ENCODE measurements at places on chromosomes 12 and 14.

DNA sequence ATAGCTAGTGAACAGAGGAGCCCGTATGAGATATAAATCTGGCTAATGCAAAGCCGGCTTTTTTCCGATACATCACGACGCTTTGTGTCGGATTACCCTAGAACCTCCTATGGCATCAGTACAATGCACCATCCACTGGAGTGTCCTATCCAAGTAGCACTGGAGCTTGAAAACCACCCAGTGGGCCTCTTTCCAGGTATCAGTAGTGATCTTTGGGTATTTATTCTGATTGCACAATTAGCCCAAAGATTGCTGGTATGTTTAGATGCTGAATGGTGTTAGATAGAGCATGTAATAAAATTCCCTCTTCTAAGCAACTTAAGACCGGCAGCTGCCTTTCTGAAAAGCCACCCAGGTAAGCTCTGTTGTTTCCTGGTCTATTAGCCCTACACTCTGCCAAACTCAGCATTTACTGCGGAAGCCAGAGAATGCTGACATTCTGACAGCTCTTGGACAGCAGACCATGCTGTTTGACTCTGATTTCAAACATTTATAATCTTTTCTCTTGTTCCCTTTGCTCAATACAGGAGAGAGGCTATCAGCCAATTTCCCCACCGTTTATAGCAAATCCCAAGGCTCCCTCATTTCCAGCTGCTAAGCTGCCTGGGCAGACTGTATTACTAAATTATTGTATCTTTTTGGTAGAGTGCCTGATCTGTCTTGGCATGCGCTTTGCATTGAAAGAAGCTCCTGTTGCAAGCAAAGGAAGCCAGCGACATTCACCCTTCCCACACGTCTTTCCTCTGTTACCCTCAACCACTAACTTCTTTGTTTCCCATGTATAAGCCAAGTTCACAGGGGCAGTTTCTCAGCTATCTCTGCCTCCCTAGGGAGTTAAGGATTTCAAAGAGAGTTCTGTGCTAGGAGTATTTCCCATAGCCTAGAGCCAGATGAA, 388.3 kb upstream of the GARIN6 start:
- no peak for DNase-seq

GRCh38 chr12:1947081-1947480, 28.6 kb upstream of the CACNA2D4 start:
- DNase-seq, result no peak

DNA sequence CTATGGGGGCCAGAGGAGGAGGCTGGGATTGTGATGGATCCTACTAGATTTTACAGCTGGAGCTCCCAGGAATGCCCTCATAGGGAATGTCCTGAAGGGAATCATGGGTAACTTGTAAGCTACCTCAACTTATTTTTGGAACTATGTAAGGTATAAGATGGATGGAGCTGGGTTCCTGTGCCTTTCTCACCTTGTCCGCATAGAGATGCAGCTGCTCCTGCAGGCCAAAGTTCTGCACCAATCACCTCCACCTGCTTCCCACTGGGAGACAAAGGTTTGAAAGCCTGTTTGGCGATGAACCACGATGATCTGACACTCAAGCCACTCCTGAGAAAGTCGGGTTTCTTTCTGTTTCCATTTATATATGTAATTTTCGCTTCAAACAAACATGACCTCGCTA, 648 bp upstream of the AKAP5 start:
- no peak for DNase-seq

DNA sequence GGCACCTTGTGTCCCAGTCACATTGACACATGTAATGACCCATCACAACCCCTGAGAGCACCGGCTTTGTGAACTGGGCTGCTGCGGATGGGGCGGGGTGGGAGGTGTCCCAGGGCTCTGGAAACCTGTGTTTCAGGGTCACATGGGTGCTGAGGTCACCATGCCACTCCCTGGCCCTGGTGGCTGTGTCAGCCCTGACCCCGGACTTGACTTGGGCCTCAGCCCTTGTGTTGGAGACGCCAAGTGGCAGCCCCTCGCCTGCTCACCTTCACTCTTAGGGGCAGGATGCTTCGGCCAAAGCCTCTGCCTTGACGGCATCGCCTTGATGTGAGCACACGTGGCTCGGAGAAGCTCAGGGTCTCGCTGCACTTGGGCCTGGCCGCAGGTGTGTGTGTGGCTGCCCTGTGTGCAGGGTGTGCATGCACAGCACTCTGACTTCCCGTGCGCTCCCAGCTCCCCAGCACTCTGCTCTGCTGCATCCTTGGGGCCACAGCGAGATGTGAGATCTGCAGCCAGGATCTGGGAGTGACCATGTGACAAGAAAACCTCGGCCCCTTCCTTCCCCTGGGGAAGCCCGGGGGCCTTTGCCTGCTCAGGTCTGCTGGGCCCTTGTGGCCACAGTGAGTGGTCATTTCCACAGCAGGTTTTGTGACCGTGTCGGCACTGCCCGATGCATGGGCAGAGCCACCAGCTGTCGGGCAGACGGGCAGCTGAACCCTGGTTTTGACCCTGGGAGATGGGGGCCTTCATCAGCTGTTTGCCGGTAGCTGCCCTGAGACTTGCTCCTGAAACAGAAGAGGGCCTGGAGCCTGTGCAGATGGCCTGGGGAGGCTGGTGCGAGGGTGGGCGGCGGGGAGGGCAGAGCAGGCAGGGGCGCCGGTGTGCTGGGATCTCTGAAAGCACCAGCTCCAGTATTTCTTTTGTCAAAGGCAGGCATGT, 167.4 kb downstream of the KIF26A start:
- no peak for DNase-seq

DNA sequence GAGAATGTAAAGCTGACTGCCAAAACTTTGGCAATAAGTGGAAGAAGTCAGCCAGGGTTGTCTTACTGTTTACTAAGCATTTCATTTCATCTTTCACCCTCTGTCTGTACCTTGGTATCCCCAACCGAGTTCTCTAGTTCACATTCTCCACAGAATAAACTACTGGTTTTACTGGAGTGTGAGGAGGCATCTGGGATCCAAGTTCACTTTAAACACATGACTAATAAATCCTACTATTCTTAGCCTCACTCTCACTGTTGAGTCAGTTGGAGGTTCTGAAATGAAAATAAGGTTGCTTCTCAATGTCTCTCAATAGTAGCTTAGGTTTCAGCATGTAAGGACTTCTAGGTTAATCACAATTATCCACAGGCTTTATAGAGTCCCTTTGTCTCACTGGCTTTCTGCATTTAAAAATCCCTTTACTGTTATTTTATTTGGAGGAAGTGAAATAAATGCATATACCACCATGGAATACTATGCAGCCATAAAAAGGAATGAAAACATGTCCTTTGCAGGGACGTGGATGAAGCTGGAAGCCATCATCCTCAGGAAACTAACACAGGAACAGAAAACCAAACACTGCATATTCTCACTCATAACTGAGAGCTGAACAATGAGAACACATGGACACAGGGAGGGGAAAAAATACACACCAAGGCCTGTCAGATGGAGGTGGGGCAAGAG, 95.8 kb downstream of the EPS8 start:
- DNase-seq, result no peak

DNA sequence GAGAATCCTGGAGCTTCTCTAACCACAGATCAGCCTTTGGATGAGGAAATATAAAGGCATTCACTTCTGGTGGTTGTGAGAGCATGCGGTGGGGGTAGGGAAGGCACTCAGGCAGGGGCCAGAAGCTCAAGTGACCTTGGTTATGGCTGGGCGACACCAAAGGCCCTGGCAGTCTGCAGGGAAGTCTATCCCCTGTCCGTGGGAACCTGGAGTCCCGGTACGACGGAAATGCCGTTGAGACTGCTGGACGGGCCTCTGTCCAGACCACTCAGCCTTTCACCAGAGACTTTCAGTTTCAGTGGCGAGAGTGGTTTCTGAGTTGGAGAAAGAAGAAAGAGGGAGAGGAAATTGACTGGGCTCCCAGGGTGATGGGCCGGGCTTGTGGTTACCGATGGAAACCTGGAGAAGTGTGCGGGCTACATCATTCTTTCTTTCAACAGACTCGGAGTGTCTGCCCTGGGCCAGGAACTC, 20.9 kb downstream of the ISCA2 start:
- DNase-seq, result no peak

DNA sequence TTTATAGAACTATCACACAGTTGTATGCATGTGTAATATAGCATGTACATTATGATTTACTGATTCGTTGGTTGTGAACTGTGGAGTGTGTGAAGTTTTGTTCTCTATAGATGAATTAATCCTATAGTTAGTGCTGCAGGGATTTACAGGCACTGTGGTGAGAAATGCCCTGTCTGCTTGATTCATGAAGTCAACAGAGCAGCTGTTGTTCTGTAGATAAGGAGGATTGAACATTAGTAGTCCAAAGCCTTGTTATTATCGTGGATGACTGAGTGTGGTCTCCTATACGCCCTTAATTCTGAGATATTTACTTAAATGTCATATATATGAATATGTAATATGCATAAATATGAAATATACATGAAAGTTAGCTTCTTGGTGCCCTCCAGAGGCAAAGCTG, 98.3 kb downstream of the DNAH10 start:
- no peak for DNase-seq

DNA sequence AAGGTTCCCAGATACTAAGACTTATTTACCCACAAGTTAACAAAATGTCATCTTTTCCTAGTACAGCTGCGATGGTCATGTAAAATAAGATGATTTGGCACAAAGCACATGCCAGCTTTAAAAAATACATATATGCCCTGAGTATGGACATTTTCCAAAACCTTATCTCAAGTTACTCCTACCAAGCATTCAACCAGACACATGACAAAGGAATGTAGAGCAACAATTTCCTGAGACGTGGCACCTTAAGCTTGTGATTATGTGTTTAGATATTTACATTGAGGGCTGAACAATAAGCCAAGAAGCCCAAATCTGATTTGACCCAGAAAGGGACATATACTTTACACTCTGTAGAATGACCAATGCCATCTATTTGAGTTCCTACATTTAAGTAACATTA, 24.5 kb upstream of the OVCH1 start:
- DNase-seq, result no peak

DNA sequence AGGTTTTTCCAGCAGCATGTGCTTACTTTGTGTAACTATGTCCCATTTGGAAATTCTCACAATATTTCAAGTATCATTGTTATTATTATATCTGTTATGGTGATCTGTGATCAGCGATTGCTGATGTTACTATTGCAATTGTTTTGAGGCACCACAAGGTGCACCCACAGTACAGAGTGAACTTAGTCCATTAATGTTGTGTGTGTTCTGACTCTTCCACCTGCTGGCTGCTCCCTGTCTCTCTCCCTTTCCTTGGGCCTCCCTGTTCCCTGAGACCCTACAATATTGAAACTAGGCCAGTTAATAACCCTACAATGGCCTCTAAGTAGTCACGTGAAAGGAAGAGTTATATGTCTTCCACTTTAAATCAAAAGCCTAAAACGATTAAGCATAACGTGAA, 153.9 kb downstream of the PIK3C2G start:
- no peak for DNase-seq

DNA sequence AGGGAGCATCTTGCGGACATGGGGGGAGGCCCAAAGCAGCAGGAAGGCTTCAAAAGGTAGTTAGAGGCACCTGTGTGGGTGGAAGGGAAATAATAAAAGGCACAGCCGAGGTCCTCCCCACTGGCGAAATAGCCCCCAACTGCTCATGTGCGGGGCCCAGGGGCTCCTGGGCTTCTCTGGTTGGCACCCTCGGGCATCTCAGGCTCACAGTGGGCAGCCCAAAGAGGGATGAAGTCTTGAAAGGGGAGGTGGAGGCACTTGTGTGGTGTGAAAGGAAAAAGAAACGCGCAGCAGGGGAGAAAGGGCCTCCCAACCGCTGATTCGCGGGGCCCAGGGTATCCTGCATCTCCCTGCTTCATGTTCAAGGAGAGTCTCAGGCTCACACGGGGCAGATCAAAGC, 579.4 kb downstream of the ALG10 start:
- no peak for DNase-seq

GRCh38 chr12:21998295-21998694, 47.7 kb upstream of the CMAS start:
- no peak for DNase-seq

DNA sequence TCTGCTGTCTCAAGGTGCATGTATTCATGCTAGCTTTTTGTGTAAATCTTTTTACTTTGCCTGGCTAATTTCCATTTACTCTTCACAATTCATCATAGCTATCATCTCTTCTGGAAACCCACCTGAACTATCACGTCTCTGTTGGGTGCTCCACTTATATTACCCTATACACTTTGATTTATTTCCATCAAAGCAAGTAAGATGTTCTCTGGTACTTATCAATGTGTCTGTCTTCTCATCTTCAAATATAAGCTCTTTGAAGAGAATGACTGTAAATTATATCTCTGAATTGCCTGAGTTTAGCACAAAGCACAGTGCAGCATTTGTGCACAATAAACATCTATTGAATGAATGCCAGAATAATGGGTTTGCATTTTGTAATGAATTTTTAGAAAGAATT, 1129.7 kb downstream of the LRFN5 start:
- DNase-seq, result no peak

- DNase-seq, result no peak
Measured at GRCh38 chr12:121523741-121524140, 57.1 kb downstream of the KDM2B start.

- no peak for DNase-seq
Measured at GRCh38 chr12:110741341-110742095, 1.2 kb downstream of the PPP1CC start.

- no peak for DNase-seq
Measured at GRCh38 chr12:131085125-131085815, 131.6 kb downstream of the ADGRD1 start.

DNA sequence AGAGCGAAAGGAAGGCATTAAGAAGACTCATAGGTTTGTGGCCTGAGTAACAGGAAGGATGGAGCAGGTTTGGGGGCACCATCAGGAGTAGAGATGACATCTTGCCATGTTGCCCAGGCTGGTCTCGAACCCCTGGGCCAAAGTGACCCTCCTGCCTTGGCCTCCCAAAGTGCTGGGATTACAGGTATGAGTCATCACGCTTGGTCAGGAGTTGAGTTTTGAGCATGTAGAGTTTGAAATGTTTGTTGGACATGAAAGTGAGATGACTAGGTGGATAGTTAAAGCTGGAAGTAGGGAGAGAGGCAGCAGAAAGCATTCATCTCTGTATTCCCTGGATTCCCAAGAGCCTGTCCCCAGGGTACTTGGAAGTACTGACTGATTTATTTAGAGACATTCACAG, 112.6 kb downstream of the ERC1 start:
- DNase-seq, result no peak

DNA sequence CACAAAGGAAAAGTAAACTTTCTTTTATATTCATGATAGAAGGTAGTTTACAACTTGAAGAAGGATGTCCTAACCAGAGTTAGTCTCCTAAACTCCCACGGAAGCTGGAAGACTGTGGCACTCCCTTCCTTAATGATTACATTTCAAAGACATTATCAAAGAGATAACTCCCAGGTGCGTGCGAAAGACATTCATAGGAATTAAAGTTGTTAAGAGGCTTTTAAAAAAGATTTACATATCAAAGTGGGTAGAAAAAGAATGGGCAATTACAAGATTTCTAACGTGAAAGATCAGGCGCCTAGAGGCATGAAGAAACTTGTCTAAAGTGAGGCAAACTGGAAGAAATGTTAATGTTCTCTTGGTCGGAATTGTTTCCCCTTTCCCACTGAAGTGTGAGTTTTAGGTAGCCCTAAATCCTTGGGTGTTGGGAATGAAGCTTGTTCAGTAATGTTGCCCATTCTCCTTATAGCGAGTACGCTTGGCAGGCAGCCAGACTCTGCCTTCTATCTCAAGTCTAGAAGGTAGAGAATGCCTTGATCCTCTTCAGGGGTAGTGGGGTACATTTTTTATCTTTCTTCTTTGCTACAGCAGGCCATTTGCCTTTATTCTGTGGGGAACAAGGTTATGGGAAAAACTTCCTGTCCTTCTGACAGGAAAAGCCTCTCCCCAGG, 642.0 kb downstream of the SLC6A15 start:
- DNase-seq, result no peak

- no peak for DNase-seq
Measured at GRCh38 chr12:96751626-96752025, 155.4 kb upstream of the NEDD1 start.
